ENCODE measurements at places on chromosomes 1 and 21. TPM values are rescaled to one million over a fixed set of nuclear protein-coding genes. Genes with fewer than 3 reads are reported as not detected.

- peaks cover 12% of the 10 kb centered on the region for H3K4me1 ChIP-seq
- H3K27ac ChIP-seq, result no peak overlapping the region
- H3K27me3 ChIP-seq, result no peaks in the 10 kb centered on the region
- no peaks in the 10 kb centered on the region for H3K36me3 ChIP-seq
- DNase-seq, result no peak
Measured at GRCh38 chr1:56441601-56442000, 137.8 kb downstream of the PLPP3 start.

GRCh38 chr1:22978299-22978698 is 5.6 kb upstream of the LACTBL1 start:
- H3K27ac ChIP-seq, result no peak overlapping the region
- no peaks in the 10 kb centered on the region for H3K36me3 ChIP-seq
- no peaks in the 10 kb centered on the region for H3K27me3 ChIP-seq
- no peak overlapping the region for H3K4me3 ChIP-seq
- DNase-seq, result no peak

DNA sequence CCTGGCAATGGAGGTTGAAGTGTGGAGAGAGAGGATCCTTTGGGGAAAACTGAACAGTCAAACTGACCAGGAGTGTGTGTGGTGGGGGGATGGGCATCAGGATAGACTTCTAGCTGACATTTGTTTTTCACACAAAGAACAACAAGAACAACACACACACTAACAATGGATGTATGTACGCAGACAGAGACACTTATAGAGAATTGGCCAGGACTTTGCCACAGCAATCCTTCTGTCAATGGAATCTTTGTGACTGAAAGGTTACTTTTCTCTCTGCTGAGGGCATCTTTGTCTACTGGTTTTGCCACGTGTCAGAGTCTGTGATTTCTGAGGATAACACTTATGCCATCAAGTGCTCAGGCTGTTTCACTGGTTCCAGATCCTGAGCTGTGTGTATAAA is 12.4 kb upstream of the FCGR2A start:
- no peaks in the 10 kb centered on the region for H3K4me1 ChIP-seq
- no peak overlapping the region for H3K27ac ChIP-seq
- no peak for DNase-seq
- H3K27me3 ChIP-seq, result peaks cover 7% of the 10 kb centered on the region
- no peaks in the 10 kb centered on the region for H3K36me3 ChIP-seq
- no peak overlapping the region for H3K4me3 ChIP-seq

DNA sequence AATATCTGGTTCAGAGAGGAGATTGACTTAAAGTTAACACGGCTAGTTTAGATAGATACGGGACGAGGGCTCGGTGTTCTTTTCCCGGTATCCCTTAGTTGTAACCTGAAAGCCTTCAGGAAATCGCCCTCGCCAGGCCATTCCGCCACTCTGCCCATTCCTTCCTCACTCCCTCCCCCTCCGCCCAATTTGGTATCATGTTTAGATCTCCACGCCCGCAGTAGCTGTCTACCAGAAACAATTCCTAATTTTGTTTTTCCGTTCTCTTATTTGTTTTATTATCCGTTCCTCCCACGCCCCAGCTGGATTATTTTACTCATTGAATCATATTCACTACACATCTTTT is 685 bp upstream of the VAMP4 start:
- H3K27ac ChIP-seq, result peak overlapping the region; percentile 96
- no peaks in the 10 kb centered on the region for H3K36me3 ChIP-seq
- H3K4me3 ChIP-seq, result peak overlapping the region; percentile 89
- DNase-seq, result peak; percentile 65
- H3K27me3 ChIP-seq, result no peaks in the 10 kb centered on the region

C1orf232 gene
- not detected for total RNA-seq

WDR47 gene
- 14.1 TPM for total RNA-seq

RYR2 gene
- 0.22 TPM for total RNA-seq

APOBEC4 gene
- total RNA-seq, result not detected

TXNIP gene
- total RNA-seq, result 1,913 TPM

Measured in tibial nerve (tissue), 4 donors.